Activated naive CD4-positive, alpha-beta T cell (primary cell): ENCODE measurements at places on chromosomes 3 and 15.

- DNase-seq: no peak
Measured at GRCh38 chr3:3579658-3580057, 219.6 kb upstream of the LRRN1 start.

DNA sequence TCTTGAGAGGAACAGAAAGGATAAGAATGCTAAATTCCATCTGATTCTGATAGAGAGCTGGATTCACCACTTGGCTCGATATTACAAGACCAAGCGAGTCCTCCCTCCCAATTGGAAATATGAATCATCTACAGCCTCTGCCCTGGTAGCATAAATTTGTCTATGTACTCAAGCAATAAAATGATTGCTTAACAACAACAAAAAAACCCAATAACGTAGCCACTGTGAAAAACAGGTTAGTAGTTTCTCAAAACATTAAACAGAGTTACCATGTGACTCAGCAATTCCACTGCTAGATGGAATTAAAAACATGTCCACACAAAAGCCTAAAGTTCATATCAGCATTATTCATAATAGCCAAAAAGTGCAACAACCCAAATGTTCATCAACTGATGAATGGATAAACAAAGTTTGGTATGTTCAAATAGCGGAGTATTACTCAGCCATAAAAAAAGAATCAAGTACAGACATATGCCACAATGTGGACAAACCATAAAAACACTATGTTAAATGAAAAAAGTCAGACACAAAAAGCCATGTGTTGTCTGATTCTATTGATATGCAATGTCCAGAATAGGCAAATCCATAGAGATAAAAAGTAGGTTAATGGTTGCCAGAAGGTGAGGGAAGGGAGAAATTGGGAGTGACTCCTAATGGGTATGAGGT, 16.8 kb downstream of the BCL2L10 start:
- no peak for DNase-seq

DNA sequence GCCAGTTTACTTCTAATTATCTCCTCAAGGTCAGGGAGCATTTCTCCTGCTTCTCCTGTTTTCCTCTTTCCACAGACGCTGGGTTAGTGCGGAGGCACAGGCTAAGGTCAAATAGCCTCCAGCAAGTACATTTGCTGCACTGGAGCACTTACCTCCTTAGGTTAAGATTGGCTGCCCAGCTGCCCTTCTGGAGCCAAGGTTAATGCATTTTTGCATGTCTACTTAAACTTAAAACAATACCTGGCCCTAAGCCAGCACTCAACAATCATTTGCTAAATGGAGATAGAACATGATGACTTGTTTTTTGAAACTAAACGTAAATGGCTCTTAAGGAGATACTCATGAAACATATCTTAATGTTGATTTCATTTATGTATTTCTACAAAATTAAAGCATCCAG, 83.5 kb downstream of the SSR3 start:
- DNase-seq: no peak

DNA sequence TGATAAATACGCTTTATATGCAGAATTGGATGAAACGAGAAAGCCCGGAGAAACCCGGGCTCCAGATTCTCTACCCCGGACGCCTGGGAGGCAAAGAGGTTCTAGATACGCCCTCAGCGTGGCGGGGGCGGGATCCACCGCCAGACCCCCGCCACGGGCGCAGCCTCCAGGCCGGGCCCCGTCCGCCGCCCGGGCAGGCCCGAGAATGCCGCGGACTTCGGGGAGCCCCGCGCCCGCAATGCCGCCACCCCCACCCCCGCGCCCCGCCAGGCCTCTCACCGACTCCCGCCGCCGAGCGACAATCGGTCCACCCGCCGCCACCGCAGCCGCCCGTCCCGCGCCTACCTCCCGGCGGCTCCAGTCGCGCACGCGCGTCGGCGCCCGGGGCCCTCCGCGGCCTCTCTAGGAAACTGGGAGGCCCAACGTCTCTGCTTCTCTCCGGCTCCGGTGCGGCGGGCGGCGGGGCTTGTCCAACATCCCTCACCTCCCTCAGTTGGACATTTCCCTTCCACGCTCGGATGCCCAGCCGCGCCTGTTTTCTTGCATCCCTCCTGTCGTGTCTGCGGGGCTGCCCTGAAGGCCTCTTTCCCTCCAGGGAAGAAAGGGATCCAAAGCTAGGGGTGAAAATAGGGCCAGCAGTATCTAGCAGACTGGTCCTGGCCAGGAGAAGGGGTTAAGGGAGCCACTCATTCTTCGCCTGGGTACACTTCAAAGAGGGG, at the start of gene ZNF445:
Gene ZNF445 (minus strand): TSS at position 359 of the 719 bp plus-strand sequence. CDS start 22,121 bp downstream, outside the sequence.
- DNase-seq: peak; percentile 60

GRCh38 chr3:194854659-194855390, 169.1 kb downstream of the FAM43A start:
- no peak for DNase-seq

DNA sequence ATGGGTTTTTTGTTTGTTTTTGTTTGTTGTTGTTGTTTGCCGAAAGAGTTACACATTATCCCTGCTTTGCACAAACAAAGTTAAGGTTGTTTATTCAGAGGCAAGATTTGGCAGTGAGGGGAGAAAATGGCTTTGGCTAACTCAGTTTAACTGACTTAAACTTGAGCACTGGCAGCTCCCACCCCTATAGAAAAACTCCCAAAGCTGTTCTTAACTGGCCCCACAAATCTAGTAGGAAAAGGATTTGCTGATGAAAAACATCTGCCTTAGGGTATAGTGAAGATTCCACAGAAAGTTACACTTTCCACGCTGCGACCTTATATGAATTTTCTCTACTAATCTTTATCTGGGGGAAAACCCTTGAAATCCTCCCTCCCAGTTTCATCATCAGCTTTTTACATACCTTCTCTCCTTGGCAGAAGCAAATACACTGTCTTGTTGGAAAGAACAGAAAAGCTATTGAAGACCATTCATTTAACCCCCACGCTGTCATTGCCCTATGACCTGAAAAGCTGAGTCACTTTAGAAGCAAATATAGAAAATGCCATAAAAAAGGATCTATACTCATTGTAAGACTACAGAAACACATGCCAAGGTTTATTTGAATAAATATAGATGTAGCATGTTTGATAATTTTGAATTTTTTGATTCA, 551.7 kb downstream of the NR2F2 start:
- no peak for DNase-seq

- DNase-seq: no peak
Measured at GRCh38 chr3:42500091-42500490, 2.4 kb upstream of the VIPR1 start.
